ENCODE measurements at places on chromosomes 4 and X.

DNA sequence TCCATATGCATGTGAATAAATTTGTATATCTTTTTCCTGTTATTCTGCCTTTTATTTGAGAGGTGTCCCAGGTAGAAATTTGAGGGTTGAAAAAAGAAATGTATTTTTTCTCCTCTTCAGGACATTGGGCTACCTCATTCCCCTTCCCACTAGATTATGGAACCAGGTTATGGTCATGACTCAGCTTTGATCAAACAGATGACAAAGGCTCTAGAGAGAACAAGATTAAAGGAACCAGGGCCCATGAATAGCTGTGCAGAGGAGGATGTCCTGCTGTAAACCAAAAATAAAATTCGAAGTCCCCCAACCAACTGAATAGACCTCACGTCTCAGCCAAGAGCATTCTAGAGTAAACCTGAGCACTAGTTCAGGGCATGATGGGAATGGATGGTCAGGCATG is 313.2 kb downstream of the RAPGEF2 start:
- no peak for DNase-seq

DNA sequence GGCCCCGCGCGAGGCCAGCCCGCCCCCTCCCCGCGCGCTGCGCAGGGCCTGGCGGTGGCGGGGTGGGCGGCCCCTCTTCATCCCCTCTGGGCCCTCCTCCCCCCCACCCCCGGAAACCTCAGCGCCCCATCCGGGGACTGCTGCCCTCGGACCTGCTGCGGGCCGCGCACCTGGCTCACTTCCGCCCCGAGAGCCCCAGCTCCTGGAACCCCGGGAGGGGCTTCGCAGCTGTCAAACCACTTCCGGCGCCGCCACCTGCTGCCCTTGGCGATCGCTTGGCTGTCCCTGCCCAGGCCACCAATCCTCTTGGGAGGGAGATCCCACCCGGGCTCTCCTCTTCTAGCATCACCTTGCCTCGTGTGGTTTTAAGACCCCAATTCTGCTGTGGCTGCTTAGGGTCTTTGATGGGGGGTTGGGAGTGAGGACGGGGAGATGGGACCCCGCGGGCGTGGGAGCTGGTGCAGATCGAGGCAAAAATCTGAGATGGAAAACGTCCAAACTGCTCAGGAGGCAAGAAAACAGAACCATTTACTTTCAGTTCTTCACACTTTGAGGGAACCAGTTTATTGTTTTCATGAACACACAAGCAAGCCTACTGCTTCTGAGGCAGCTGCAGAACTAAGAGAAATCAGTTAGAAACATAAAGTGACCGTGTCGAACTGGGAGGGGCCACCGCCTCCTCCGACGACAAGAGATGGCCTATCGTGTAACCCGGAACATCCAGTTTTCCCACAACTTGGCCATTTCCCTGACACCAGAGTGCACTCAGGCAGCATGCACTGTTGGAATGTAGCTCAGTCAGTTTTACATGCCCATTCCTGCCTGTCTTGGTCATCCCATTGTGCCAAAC is 754 bp downstream of the MTMR1 start:
- DNase-seq: peak; percentile 70

DNA sequence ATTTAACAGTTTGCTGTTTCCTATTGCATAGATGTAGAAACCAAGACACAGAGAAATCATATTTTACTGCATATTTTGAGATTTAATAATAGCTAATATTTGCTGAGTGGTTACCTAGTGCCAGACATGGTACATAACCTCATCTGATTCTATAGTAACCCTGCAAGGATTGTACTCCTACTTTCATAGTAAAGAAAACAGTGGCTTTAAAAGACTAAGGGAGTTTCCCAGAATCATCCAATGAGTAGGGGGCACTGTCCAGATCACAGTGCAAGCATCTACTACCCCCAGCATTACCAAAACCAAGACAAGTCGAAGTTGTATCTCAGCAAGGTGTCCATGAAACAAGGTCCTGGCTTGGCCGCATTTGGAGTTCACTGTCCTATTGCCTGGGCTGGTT is 224.5 kb upstream of the TENM3 start:
- DNase-seq: no peak

- no peak for DNase-seq
Measured at GRCh38 chrX:10325611-10326010, 168.8 kb downstream of the CLCN4 start.

- DNase-seq: no peak
Measured at GRCh38 chr4:145531223-145531622, 49.6 kb downstream of the SMAD1 start.

- DNase-seq: no peak
Measured at GRCh38 chrX:123673813-123674212, 59.0 kb downstream of the THOC2 start.

- DNase-seq: no peak
Measured at GRCh38 chr4:89158884-89159503, 47.7 kb downstream of the TIGD2 start.

- DNase-seq: no peak
Measured at GRCh38 chr4:19776929-19777328, 474.8 kb upstream of the SLIT2 start.

DNA sequence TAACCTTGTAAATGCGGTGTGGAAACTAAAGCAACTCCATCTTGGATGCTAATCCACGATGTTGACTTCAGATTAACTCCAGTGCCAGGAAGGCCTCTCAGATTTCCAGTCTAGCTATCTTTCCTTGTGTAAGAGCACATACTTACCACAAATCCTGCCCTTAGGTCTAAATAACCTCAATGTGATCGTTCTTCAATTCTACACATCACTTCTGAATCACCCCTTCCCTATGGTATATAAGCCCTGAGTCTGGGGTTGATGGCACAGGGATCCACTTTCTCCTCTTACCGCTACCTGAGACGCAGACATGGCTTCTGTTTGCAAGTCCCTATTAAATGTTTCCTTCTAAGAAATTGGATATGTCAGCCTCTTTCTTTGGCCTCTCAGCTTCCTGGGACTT is 17.5 kb upstream of the ZNF41 start:
- no peak for DNase-seq

- no peak for DNase-seq
Measured at GRCh38 chr4:158020734-158021346, 152.0 kb downstream of the GASK1B start.

DNA sequence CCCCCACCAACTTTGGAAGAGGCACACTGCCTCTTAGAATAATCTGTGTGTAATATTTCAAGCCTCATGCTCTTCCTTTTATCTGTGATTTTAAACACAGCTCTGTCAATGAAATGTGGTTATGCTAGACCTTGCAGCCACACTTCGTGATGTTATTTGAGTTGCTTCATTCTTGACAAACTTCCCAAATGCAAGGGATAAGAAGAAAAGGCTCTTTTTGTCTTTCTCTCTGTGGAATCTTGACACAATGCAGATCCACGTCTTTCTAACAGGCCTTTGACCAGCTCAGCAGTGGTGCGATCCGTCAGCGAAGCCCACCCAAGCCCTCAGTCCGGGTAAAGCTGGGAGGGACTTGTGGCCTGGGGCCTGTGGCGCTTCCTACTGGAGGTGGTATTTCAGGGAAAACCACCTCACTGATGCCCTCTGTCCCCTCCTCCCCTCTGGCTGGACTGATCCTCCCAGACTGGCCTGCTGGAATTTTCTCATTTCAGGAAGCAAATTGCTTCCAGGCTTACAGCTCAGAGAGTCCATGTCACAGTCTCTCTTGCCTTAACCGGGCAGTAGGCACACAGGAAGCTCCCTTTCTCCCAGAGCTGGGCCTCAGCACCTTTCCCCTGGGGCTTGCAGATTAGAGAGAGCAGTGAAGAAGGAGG is 19.5 kb upstream of the CCKAR start:
- no peak for DNase-seq

GRCh38 chr4:37620176-37620575 is 66.0 kb downstream of the RELL1 start:
- DNase-seq: no peak

DNA sequence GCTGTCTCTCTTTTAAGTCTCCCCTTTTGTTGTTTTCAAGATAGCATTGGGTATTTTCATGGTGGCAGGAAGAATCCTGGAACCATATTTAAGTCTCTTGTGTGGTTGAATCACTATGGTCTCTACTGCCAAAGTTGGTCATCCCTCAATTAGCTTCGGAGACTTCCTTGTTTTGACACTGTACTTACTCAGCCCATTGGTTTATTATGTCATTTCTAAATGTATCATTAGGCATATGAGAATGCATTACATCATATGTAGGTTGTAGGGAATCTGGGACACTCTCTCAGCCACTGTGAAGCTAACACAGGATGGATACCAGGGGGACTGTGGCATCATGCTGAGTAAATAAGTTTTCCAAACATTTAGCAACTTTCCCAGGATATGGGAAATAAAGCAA is 211.8 kb downstream of the DTHD1 start:
- DNase-seq: no peak

- no peak for DNase-seq
Measured at GRCh38 chr4:41507291-41507947, 30.5 kb upstream of the LIMCH1 start.

DNA sequence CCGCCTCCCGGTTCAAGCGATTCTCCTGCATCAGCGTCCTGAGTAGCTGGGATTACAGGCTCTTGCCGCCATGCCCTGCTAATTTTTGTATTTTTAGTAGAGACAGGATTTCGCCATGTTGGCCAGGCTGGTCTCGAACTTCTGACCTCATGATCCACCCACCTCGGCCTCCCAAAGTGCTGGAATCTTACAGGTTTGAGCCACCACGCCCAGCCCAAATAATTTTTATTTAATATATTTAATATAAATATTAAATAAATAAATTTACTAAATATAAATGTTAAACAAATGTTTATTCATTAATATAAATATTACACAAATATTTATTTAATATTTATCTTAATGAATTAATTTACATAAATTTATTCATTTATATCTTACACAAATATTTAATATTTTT is 120.2 kb downstream of the SHOX start:
- no peak for DNase-seq

- DNase-seq: no peak
Measured at GRCh38 chrX:17644001-17644400, 93.3 kb upstream of the SCML1 start.

DNA sequence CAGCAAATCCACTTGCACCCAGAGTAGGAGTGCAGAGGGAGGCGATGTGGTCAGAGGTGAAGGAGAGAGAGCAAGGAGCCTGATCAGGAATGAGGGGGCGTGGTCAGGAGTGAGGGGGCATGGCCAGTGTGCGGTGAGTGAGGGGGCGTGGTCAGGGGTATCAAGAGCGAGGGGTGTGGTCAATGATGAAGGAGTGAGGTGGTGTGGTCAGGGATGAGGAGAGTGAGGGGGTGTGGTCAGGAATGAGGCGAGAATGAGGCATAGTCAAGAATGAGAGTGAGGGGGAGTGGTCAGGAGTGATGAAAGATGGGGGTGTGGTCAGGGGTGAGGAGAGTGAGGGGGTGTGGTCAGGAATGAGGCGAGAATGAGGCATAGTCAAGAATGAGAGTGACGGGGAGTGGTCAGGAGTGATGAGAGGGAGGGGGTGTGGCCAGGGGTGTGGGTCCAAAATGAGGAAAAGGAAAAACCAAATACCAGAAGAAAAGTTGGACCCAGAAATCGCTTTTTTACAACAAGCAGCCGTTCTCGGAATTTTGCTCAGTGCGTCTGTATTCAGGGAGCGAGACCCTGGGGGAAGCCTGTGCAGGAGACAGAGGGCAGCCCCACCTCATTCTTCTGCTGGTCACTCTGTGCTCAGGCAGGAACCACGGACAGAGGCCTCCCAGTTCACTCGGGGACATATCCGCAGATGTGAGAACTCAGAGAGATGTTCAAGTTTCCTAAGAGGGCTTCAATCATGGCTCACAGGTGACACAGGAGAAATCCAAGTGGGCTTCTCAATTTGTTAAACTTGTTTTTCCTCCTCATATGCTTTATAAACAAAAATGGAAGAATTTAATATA is 47.5 kb downstream of the MAGEA1 start:
- peak; percentile 48 for DNase-seq

- no peak for DNase-seq
Measured at GRCh38 chr4:82718162-82718940, 80.2 kb downstream of the SCD5 start.

- DNase-seq: no peak
Measured at GRCh38 chr4:89055157-89056080, 1.6 kb downstream of the FAM13A start.

DNA sequence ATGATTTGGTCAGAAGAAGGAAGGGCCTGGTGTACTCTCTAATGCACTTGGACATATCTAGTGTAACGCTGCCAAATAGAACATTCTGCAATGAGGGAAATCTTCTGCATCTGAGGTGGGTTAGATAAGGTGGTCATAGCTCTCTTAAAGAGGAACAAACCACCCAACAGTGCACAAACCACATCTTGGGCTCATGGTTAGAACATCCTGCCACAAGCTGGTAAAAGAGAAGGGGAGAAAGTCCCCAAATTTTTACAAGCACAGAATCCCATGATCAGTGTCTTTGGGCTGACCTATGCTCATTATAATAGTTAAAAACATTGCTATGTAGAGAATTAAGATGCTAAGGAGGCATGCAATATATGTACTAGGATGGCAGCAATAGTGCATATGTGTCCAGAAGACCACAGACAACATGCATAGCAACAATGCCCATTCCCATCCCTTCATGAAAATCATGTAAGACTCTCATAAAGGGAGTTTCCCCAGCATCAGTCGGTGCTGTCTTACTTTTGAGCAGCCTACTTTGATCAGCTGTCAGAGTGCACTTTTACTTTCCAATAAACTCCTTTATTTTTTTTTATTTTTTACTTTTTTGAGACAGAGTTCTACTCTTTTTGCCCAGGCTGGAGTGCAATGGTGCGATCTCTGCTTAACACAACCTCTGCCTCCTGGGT is 99.7 kb upstream of the SLC7A11 start:
- DNase-seq: no peak

- DNase-seq: no peak
Measured at GRCh38 chr4:176921256-176921655, 128.5 kb upstream of the VEGFC start.

DNA sequence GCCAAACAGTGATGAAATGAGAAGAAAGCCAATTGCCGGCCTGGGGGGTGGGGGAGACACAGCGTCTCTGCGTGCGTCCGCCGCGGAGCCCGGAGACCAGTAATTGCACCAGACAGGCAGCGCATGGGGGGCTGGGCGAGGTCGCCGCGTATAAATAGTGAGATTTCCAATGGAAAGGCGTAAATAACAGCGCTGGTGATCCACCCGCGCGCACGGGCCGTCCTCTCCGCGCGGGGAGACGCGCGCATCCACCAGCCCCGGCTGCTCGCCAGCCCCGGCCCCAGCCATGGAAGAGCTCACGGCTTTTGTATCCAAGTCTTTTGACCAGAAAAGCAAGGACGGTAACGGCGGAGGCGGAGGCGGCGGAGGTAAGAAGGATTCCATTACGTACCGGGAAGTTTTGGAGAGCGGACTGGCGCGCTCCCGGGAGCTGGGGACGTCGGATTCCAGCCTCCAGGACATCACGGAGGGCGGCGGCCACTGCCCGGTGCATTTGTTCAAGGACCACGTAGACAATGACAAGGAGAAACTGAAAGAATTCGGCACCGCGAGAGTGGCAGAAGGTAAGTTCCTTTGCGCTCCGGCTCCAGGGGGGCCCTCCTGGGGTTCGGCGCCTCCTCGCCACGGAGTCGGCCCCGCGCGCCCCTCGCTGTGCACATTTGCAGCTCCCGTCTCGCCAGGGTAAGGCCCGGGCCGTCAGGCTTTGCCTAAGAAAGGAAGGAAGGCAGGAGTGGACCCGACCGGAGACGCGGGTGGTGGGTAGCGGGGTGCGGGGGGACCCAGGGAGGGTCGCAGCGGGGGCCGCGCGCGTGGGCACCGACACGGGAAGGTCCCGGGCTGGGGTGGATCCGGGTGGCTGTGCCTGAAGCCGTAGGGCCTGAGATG is at the start of gene SHOX:
Gene SHOX, plus strand, starts transcription at position 180 of the 885 bp plus-strand sequence. Its CDS starts 107 bp downstream, at position 287.
- no peak for DNase-seq

All from H54 (cell line).